Smooth muscle cell of bladder (primary cell): ENCODE measurements at places on chromosomes 3 and 15. TPM values are rescaled to one million over a fixed set of nuclear protein-coding genes. Genes with fewer than 3 reads are reported as not detected.

Gene MKRN2OS
- total RNA-seq = not detected in 2 replicates

Gene MYO5C
- total RNA-seq = 0.09 and 0.14 TPM in 2 replicates

Gene PLCL2
- 5.7 and 7.4 TPM in 2 replicates for total RNA-seq

Gene TTC23
- 25.2 and 26.5 TPM in 2 replicates for total RNA-seq

Gene GXYLT2
- 34.8 and 36.1 TPM in 2 replicates for total RNA-seq

Gene RHOV
- total RNA-seq = under 0.01 TPM in 1 of 2 replicates, not detected in the other

Gene LXN
- 263 and 294 TPM in 2 replicates for total RNA-seq

Gene MOBP
- 2.3 TPM in 1 of 2 replicates, not detected in the other for total RNA-seq

Gene B3GNT5
- total RNA-seq = 1.00 and 2.0 TPM in 2 replicates

Gene ONECUT1
- total RNA-seq = 0.09 and 0.14 TPM in 2 replicates

Gene LHFPL4
- total RNA-seq = 0.09 TPM in 1 of 2 replicates, not detected in the other

Gene ACP3
- 1.2 and 1.3 TPM in 2 replicates for total RNA-seq

Gene GRIP2
- total RNA-seq = 0.55 and 0.71 TPM in 2 replicates
